Endodermal cell (in vitro differentiated cells): ENCODE measurements at places on chromosomes 1 and 21. TPM values are rescaled to one million over a fixed set of nuclear protein-coding genes. Genes with fewer than 3 reads are reported as not detected.

OR6K3 gene
- not detected in 3 replicates for total RNA-seq

ADAM30 gene
- total RNA-seq, result not detected in 2 replicates

RGSL1 gene
- not detected in 3 replicates for total RNA-seq

SH2D1B gene
- total RNA-seq, result not detected in 3 replicates

PLA2G2C gene
- total RNA-seq, result not detected in 3 replicates

AADACL4 gene
- total RNA-seq, result not detected in 3 replicates

SCMH1 gene
- 14.9 to 17.7 TPM (median 16.4 TPM) in 3 replicates for total RNA-seq

COL24A1 gene
- 0.94 to 1.0 TPM (median 0.95 TPM) in 3 replicates for total RNA-seq

DCST1 gene
- total RNA-seq, result not detected in 2 replicates

KCNJ15 gene
- not detected in 2 replicates for total RNA-seq

COL6A1 gene
- 232 to 456 TPM (median 244 TPM) in 3 replicates for total RNA-seq

OR2T2 gene
- total RNA-seq, result not detected in 3 replicates

AMY1B gene
- not detected in 3 replicates for total RNA-seq

FMO2 gene
- not detected in 3 replicates for total RNA-seq

PTGS2 gene
- 0.15 to 0.84 TPM (median 0.40 TPM) in 3 replicates for total RNA-seq

- no peak for DNase-seq
Observed at GRCh38 chr1:204314171-204314892, 45.4 kb downstream of the PLEKHA6 start.

DNA sequence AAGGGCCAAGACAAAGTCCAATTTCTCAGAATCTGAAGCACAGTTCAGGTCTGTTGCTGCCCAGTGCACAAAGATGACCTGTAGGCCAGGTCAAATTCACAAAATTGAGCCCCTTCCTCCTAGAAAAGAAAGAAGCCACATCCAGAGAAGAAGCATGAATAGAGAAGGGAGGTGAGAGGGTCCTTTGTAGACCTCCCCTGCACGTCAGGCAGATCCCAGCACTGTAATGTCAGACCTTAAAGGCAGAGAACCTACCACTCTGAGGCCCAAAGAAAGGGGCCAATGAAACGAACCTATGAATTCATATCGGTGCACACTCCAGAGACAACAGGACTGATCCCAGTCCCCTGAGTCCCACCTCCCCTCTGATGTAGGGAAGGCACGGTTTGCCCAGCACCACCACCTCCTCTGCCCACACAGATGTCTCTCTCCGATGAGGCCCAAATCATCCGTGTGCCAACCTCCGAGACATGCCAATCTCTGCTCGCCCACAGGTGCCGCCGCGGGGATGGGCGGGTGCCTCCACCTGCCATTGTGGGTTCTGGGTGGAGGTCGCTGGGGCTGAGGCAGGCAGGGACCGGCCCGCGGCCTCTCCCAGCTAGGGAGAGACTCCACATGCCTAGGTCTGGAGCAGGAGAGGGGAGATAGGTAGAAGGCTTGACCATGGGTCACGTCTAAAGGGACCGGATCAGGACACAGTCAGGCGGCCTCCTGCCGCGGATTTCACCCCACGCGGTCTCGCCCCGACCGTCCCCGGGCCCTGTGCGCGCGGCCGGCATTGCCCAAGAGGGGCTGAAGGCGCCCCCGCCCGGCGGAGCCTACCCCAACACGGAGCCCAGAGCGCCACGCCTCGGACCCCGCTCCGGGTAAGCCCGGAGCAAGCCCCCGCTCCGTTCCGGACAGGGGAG lies 42.1 kb downstream of the RRAGC start:
- DNase-seq, result no peak

GRCh38 chr21:36429947-36430546 lies 44.9 kb downstream of the CHAF1B start:
- peak; percentile 91 for DNase-seq

GRCh38 chr1:221363039-221363438 lies 378.9 kb downstream of the DUSP10 start:
- no peak for DNase-seq

DNA sequence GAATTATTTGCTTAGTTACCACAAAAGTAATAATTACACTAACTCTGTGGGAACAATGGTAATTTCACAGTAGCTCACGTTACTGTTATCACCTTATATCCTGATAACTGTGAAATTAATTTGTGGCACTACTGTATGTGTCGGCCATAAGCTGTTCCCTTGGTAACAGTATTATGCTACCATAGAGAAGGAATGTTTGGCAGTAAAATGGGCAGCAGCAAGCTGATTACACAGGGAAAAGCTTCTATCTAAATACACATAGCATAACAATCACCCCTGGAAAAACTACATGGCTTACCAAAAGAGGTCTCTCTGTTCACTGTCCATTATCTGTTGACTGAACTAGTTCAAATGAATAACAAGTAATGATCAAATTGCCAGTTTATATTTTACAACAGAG lies 124.1 kb downstream of the DPYD start:
- DNase-seq, result no peak

DNA sequence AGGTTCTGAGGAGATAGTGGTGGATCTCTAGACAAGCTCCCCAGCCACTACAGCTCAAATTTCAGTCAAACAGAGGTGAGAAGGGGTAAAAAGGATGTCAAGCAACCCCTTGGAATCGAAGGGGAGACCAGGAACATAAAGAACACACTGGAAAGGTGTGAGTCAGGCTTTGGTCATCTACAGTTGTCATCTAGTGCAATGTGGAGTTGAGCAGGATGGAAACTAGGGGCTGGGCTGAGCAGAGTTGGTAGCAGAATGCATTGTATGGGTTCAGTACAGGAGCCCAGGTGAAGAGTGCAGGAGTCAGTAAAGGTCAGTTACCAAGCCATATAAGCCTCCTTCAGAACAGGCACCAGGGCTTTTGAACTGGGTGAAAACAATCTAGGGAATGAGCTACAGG lies 52.7 kb upstream of the VAV3 start:
- no peak for DNase-seq

GRCh38 chr21:33657124-33657820 lies 15.0 kb downstream of the ITSN1 start:
- peak; percentile 24 for DNase-seq

- DNase-seq, result peak; percentile 88
Observed at GRCh38 chr1:116817582-116818064, 63.4 kb downstream of the CD2 start.

DNA sequence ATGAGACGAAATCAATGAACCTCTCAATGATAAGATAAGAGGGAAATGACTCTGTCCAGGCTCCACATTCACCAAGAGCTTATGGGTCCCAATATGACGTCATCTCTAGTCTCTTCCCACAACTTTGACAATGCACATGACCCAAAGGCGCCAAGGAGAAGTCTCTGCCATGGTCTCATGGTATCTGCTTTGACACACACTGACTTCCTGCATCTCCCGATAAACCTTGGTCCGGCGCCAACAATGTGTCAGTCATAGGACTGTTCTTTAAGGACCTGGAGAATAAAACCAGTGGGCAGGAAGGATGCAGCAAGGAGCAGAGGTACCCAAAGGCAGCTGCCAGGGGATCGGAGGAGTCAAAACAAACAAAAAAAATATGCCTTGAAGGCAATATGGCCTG lies 46.9 kb upstream of the TMEM51 start:
- DNase-seq, result no peak

GRCh38 chr1:174892016-174892415 lies 107.7 kb upstream of the CACYBP start:
- DNase-seq, result no peak

- DNase-seq, result no peak
Observed at GRCh38 chr1:67285780-67286488, 21.7 kb upstream of the IL12RB2 start.

GRCh38 chr1:30229557-30229956 lies 493.8 kb downstream of the MATN1 start:
- no peak for DNase-seq

GRCh38 chr1:1196431-1197187 lies 9.8 kb downstream of the TNFRSF18 start:
- peak; percentile 44 for DNase-seq

DNA sequence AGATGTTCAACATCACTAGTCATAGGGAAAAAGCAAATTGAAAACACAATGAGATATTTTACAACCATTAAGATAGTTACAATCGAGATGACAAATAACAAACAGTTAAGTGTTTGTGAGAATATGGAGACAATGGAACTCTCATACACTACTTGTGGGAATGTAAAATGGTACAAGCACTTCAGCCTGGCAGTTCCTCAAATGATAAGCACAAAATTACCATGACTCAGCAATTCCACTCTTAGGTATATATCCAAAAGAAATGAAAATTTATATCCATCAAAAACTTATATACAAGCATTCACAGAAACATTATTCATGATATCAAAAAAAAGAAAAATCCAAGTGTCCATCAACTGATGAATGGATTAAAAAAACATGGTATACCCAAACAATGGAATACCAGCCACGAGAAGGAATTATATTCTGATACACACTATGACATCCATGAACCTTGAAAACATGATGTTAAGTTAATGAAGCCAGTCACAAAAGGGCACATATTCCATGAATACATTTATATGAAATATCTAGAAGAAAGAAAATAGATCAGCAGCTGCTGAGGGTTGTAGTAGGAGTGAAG lies 76.4 kb downstream of the EVI5 start:
- no peak for DNase-seq

- peak; percentile 97 for DNase-seq
Observed at GRCh38 chr1:33180911-33181890, 642 bp downstream of the TRIM62 start.

DNA sequence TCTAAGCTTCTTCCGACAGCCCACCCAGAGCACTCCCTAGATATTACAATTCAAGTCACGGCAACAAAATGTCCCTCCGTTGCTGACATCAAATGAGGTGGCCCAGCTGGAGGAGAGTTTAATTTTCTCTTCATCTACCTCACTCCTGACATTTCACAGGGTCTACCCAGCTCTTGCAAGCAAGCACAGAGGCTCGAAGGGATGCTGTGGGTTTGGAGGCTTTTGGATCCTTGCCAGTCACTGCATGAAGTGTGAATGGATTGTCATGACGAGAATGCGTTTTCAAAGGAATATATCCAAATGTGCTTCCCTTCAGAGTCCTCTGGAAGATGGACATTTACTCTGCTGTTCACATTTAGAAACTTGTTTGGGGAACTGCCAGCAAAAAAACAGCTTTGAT lies 33.5 kb downstream of the CAPN8 start:
- no peak for DNase-seq
